ENCODE measurements at places on chromosomes 1 and 21.

DNA sequence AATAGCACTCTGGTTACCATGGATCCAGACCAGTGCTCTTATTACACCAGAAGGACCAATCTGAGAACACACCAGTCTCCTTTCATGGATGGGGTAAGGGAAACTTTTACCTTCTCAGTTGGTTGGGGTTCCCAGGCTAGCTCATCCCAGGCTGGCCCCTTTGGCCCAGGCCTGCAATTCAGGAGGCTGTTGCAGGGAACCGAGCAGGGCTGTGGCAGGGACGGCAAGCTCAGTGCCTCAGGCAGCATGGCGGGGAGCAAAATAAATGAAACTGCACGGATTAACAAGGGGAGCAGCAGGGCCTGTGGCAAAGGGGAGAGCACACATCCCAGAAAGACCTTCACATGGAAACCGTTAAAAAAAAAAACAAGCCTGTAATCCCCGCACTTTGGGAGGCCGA is 57.0 kb downstream of the DMRTB1 start:
- no peak for DNase-seq

- no peak for DNase-seq
These were observed 212.6 kb downstream of the COL24A1 start for GRCh38 chr1:85943945-85944344.

- no peak for DNase-seq
These were observed 36.6 kb downstream of the TNFSF18 start for GRCh38 chr1:173014160-173014559.

DNA sequence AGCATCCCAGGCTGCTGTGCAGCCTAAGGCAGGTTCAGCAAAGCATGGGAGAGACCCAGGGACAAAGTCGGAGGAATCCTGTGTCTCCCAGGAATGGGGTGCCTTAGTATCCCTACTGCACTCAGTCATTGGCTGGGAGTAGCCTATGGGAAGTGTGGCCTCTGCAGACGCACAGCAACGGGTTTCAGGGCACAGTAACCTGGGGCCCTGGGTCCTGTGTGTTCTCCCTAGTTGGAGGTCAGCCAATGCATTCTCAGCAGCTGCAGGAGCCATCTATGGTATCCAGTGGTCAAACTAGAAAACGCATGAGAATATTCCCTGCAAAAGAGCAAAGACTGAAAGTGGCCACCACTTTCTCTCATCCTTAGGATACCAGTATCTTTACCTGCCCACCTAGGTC is 13.7 kb upstream of the C1orf21 start:
- no peak for DNase-seq

DNA sequence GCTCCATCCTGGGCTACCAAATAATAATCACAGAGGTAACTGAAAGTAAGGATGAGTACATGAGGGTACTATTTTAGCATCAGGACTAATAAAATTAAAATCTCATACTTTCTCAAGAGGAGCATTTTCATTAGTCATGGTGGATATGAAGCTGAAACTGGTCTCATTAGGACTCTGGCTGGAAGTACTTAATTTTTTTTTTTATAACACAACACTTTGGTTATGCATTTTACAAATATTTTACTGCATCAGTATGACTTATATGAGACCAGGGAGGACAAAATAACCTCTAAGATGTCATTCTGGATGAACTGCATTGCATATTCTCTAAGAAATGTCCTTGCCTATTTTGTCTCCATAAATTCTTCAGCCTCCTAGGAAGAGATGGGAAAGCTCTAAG is 290.9 kb downstream of the HLX start:
- DNase-seq: no peak

DNA sequence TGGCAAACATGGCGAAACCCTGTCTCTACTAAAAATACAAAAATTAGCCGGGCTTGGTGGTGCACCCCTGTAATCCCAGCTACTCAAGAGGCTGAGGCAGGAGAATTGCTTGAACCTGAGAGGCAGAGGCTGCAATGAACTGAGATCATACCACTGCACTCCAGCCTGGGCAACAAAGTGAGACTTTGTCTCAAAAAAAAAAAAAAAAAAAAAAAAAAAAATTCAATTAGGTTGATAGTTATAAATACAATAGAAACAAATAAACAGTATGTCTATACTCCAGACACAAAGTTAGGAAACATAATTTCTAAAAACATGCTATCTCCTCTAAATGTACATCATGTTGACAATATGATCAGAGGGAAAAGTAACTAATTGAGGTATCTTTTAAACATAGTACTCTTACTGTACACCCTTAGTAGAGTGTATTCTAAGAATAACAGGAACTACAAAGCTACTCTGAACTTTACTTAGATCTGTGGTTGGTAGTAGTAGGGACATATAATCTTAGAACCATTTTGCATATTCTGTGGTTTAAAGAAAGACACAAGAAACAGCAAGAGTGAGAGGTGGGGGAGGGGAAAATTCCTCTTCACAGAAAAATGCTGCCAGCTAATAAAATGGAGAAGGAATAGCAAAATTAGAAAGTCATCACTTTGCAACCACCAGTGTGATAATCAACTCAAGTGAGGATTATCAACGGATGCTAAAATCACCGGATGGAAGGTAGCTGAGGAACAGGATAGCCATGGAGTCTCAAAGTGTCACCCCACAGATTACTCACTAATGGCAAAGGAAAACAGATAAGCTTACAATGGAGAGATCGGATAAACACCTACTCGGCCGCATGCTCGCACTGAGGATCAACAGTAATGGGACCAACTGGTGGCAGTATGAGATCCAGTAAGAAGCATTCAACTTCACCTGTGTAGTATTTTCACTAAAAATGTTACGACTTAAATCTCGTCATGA is 35.0 kb downstream of the MTOR start:
- no peak for DNase-seq

DNA sequence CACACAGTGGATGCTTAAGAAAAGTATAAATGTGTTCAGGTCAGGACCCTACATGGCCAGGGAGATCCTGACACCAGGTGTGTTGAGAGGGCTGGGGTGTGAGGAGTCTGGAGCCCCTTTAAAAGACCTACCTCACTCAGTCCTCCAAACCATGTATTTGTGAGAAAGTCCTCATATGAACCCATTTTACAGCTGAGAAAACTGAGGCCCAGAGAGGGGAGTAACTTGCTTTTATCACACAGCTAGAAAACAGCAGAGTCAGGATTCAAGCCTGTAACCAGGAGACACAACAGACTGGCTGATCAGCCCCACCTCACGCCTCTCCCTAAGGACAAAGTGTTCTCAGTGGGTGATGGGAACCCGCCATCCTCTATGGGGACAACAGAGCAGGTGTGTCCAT is 706.7 kb downstream of the PTPRU start:
- no peak for DNase-seq

GRCh38 chr1:91742848-91743292 is 143.1 kb downstream of the TGFBR3 start:
- DNase-seq: no peak

Measured in D721Med (cell line).